HAP-1 (cell line): ENCODE measurements at places on chromosomes 7 and 10.

GRCh38 chr7:142357953-142358520 is 100.2 kb upstream of the PRSS58 start:
- DNase-seq: peak; percentile 50

GRCh38 chr10:77319557-77319956 is 318.1 kb downstream of the KCNMA1 start:
- no peak for DNase-seq

GRCh38 chr7:123719197-123719721 is 29.5 kb downstream of the WASL start:
- DNase-seq: no peak

DNA sequence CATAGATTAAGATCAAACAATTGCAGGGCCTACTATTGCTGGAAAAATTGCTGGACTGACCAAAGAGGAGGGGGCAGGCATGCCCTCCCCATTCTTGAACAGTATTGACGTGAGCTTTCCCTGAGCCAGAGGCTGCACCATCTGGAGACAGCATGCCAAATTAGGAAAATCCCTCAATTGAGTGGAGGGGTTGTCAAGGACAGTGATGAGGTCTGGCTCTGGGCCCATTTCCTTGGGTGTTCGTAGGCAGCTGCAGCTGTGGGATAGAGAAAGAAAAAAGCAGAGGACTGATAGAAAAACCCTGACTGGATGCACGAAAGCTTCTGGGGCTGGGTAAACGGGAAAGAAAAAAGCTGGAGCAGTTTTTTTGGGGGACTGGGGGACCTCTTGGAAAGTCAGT is 22.8 kb upstream of the ORC5 start:
- DNase-seq: no peak

DNA sequence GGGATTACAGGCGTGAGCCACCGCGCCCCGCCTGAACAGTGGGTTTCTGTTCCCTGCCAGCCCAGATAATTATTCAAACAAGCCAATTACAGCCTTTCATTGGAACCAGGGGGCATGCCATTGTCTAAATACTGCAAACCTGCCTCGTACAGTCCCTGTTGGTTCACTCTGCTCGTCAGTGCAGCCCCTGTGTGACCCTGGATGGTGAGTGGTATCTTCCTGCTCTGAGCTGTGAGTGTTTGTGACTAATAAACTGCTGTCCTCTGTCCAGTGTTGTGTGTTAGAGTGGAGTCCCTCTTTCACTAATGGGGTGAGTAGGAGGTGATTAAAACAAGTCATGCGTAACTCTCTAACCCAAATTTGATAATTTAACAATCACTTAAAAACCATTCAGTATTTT is 176.5 kb upstream of the FAM3C start:
- DNase-seq: no peak

GRCh38 chr10:113056441-113057021 is 106.5 kb downstream of the TCF7L2 start:
- DNase-seq: no peak

DNA sequence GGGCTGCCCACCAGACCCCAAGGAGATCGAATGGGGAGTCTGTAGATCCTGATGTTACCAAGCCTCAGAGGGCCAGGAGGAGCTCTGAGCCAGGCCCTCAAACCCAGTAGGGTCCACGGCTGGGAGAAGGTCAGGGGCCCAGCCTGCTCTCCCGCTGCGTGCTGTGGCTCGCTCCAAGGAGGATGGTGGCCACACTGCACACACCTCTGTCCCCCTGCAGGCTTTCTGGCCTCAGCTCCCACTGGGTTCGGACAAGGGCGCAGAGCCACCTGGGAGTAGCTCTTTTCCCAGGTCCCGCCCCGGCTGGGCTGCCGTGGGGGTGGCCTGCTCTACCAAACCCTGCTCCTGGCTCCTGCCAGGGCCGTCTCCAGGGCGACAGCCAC is 175.8 kb downstream of the ZNF248 start:
- DNase-seq: no peak

GRCh38 chr7:15874774-15875173 is 188.3 kb upstream of the MEOX2 start:
- DNase-seq: no peak

GRCh38 chr10:29897999-29898716 is 161.2 kb downstream of the JCAD start:
- no peak for DNase-seq

DNA sequence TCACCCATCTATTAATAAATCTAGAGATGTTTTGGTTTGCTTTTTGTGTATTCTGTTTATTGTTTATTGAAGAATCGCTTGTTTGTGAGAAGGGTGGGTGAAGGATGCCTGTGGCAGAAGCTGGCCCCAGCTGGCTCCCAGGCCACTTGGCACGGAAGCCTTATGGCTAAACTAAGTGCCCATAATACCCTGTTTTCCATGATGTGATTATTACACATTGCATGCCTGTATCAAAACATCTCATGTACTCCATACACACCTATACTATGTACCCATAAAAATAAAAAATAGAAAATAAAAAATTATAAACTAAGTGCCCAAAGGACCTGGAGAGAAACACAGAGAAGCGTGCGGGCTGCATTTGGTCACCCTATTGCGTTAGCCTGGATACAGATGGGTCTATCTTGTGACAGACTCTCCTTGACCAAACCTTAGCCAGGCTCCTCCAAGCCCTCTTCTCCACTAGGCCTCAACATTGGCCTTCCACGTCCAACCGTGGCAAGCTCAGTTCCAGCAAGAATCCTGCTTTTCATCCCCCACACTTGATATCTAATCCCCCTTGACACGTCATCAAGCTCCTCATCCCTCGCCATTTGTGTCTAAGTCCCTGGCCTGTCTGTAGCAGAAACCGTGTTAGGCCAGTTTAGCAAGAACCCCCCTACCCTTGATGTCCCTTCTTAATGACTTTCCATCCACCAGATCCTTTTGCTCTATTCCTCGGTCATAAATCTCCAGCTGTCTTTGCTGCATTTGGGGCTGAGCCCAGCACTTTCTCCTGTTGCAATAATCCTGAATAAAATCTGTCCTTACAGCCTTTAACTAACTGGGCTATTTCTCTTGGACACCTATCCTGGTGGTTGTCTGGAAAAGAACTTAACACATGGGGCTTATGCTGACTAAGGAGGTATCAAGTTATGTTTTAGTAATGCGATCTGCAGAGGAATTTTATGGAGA is 245.2 kb downstream of the TNS3 start:
- no peak for DNase-seq

- no peak for DNase-seq
These were observed 1.8 kb downstream of the TSC22D4 start for GRCh38 chr7:100476903-100477870.
